Activated effector memory CD4-positive, alpha-beta T cell treated with Interleukin-2 at 50 U/mL for 16 hours (primary cell): ENCODE measurements at places on chromosomes 5 and 9.

DNA sequence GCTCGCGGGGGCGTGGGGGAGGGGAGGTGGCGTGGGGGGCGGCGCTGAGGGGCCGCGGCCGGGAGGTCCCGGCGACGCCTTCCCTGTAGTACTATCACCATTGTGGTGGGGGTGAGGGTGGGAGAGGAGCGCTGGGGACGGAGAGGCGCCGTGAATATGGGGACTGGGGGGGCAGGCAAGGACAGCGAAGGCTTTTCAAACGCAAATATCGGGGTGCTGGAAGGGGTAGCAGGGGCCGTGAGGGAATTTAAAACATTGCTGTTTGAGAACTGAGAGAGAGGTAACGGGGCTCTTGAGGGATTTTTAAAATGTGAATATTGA is 427 bp downstream of the RBM27 start:
- no peak for DNase-seq

- peak; percentile 36 for DNase-seq
These were observed 792 bp downstream of the NTMT1 start for GRCh38 chr9:129626625-129627284.

- no peak for DNase-seq
These were observed 188.5 kb upstream of the RASA1 start for GRCh38 chr5:87079219-87079618.

GRCh38 chr9:4425319-4426045 is 64.8 kb upstream of the SLC1A1 start:
- DNase-seq: no peak

- DNase-seq: no peak
These were observed 2.0 kb downstream of the SEMA6A start for GRCh38 chr5:116572350-116573278.

DNA sequence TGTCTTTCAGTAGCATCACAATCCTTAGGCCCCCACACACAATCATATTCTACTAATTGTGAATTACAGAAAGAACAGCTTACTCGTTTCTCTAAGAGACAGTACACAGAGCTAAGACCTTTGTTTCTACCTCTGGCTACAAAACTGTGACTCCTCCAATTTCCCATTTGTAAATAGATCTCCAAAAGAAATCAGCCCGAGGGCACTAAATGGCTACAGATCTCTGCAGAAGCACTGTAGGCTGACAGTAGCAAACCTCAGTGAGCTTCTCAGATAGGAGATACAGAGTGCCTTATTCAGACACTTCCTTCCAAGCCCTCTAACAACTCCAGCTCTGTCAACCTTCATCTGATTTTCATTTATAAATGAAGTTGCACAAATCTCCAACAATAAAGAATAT is 51.0 kb downstream of the EFNA5 start:
- no peak for DNase-seq

DNA sequence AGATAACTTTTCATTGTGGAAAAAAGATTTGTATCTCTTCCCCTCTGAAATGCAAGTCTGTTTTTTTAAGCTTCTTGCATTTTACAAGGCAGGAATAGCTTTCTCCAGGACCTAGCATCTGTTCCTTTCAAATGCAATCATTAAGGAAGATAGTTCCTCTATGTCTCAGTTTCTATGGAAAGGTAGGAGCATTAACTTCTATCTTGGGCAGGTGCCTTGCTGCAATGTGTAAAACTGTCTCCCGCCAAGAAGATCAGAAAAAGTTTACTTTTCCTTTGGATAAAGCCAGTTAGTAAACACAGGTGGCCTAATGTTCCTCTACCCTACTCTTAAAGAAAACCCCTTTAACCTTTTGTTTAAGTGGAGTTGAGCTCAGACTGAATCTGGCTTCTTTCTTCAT is 560.6 kb upstream of the CYLC2 start:
- DNase-seq: no peak

- DNase-seq: no peak
These were observed 40.0 kb downstream of the GALNT10 start for GRCh38 chr5:154230526-154230925.

DNA sequence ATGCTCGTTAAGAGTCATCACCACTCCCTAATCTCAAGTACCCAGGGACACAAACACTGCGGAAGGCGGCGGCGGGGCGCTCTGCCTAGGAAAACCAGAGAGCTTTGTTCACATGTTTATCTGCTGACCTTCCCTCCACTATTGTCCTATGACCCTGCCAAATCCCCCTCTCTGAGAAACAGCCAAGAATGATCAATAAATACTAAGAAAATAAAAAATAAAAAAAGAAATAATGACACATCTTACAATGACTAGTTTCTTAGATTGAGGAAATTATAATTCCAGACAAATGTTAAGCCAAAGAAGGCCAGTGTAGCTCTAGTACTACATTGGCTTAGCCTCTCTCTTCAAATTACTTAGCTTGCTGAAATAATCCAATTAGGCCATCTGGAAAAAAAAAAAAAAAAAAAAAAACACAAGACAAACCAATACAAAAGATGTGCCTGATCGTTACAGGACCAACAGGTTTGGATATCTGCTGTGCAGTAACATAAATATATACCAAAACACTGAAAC is 58.0 kb downstream of the ANXA2R start:
- DNase-seq: no peak

DNA sequence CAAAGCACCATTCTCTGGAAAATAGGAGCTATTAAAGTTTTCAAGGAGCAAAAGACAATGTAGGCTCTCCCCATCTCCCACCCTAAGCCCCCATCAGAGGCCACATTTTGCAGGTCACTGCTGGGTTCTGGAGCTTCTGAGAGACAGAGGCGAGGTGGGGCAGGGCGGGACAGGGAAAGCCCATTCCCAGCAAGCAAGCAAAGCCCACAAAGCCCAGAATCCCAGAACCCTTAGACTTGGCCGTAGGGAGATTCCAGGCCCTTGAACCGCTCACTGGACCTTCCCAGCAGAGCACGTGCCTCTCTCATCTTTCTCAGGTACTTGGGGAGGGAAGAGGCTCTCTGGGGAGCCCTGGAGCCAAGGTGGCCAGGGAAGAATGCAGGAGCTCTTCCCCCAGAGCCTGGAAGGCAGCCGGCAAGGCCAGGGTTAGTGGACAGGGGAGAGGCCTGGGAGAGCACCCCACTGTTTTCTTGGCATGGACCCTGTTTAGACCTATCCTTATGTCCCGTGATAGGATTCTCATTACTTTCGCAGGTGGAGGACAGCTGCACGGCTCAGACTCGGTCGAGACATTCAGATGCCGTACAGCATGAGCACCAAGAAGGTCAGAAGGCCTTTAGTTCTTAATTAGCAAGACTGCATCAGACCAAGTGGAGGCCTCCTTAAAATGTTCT is 52.4 kb downstream of the ZNF354C start:
- no peak for DNase-seq

GRCh38 chr9:130483371-130483971 is 38.7 kb downstream of the ASS1 start:
- DNase-seq: no peak

GRCh38 chr5:17305017-17305416 is 87.6 kb downstream of the BASP1 start:
- DNase-seq: no peak

- no peak for DNase-seq
These were observed 20.1 kb upstream of the TCERG1 start for GRCh38 chr5:146426853-146427618.

GRCh38 chr5:71695595-71695994 is 23.5 kb upstream of the CARTPT start:
- DNase-seq: no peak

DNA sequence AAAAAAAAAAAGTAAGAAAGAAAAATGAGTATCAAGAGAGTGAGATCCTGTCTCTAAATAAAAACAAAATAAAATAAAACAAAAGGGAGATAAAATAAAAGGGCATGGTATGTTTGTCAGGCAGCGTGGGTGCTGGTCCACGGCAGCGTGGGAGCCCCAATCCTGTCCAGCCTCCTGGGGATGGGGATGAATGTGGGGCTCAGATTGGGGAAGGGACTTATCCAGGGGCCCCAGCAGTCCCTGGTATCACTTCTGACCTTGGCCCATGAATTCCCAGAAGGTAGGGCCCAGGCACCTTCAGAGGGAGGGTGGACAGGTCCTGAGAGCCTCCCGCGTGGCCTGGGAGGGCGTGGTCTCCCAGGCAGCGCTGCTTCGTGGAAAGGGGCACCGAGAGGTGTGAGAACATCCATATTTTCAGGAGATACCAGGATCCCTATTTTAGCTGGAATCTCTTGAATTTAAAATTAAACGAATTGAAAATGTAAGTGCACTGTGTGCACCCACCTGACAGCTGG is 71.2 kb downstream of the ZNF354C start:
- DNase-seq: no peak

- DNase-seq: no peak
These were observed 704 bp upstream of the IL33 start for GRCh38 chr9:6214903-6215302.

DNA sequence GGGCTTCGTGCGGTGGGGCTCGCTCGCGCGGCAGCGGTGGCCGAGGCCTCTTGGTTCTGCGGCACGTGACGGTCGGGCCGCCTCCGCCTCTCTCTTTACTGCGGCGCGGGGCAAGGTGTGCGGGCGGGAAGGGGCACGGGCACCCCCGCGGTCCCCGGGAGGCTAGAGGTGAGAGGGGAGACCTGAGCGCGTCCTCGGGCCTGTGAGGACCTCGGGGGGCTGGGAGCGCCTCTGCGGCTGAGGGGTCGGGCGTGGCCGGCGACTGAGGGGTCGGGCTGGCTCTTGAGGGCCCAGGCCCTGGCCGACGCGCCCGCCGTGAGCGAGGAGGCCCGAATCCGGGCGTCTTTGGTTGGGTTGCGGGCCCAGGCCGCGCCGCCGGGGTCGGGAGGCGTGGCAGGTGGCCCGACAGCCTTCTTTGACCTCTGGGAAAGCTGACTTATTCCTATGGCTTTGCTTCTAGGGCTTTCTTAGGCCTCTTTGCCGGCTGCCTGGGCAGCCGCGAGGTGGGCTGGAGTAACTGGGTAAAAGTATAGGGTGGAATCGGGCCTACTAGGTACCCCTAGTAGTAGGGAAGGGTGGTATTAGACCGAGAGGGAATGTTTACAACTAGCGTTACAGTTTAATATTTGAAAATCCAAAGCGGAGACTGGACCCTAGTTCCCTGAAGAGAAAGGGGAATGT is at the start of gene CANX:
CANX (plus strand) TSS at position 33 of the 681 bp plus-strand sequence. CDS start 6,715 bp downstream, outside the sequence.
- no peak for DNase-seq

DNA sequence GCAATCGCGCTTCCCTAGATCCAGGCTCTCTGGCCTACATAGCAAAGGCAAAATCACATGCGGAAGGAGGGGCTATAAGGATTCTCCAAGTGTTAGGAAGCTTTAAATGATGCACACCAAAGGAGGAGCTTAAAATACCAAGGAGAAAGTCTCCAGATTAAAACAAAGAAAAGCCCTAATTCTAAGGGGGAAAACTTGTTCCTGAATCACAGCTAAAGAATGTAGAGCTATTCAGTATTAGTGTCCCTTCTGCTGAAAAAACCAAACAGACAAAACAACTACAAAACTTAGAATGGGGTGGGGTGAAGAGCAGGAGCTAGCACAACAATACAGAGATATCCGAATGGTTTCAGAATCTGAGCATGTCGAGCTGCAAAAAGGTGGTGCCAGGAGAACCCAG is 213.7 kb downstream of the DCP2 start:
- no peak for DNase-seq

DNA sequence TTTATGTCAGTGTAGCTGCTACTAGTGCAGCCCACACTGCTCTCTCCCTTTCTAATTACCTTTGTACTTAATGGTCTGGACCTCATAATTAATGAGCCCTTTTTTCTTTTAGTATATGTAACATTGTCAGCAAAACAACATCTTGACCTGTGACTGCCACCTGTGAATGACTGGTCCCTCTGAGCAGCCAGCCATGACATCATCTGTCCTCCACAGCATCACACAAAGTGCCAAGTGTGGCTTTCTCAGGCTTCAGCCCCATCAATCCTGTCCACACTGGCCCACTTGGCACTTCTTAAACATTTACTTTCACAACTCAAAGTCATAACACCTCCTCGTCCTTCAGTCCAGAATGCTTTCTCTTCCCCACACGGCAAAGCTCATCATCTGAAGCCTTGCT is 104.7 kb downstream of the GPR21 start:
- DNase-seq: no peak

GRCh38 chr5:2685651-2686272 is 65.7 kb downstream of the IRX2 start:
- no peak for DNase-seq

GRCh38 chr9:70256123-70256551 is 2.6 kb upstream of the SMC5 start:
- no peak for DNase-seq

DNA sequence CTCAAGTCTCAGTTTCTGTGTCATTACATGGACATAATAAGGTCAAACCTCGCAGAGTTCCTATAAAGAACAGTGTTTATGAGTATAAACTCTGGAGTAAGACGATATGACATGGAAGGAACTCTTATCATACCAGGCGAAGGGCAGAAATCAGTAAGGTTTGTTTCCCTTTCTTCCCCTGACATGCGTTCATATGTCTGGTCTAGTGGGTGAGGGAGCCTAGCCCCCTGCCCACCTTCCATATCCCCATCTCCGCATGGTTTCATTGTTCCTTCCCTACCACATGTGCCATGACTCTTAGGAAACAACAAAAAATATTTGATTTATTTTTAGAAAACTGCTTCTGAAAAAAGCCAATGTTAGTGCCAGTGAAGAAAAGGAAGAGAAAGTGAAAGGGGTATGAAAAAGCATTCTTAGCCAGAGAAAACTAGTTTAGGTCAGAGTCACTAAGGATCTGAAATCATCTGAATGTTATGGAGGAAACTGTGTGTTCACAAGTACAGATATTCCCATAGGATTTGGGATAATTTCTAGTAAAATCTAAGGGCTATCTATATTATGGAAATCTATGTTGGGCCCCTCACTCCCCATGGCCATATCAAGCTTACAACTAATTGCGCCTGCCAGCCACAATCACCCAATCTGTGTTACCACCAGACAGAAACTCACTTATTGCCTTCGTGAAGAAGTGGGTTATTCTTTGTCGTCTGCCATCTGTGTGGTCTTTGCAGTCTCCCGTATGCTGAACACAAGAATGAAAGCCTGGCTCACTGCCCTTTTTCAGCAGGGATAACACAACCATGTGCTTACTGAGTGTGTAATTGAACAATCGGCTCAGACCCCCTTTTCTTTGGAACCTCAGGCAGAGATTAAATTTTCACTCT is 19.9 kb upstream of the HMHB1 start:
- DNase-seq: no peak

- DNase-seq: no peak
These were observed 98.2 kb downstream of the MARCHF3 start for GRCh38 chr5:126931963-126932660.

- no peak for DNase-seq
These were observed 277.4 kb downstream of the SLCO4C1 start for GRCh38 chr5:102018690-102019089.

GRCh38 chr5:158056130-158056825 is 197.3 kb upstream of the CLINT1 start:
- DNase-seq: no peak

DNA sequence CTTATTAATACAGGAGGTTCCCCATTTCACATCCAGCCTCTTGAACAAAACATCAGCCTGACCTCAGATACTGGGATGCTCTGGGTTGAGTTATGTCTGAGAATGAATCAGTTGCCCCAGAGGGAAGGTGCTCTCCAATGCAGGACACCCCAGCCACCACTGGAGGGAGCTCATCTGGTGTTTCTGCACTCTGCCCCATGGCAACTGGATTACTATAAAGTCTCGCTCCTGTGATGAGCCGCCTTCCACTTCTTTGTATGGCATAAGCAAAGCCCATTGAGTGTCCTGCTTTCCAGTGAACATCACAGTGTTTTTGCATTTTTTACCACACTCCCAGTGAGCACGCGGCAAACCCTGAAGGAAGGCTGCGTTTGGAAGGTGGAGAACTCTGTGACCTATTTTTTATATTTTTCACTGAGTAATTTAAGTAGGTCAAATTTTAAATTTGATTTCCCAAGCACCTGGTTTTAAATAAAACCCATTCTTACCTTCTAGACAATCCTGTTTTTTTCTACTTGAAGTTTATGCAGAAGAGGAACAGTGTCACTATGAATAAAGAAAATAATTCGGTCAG is 176.9 kb upstream of the WWC1 start:
- peak; percentile 7 for DNase-seq
